Muscle of arm (tissue), 14 donors: ENCODE measurements at places on chromosomes 5 and 9.
A peak's percentile ranks its signal among the peaks of the same experiment; 100 is the strongest.

GRCh38 chr5:172509405-172509781, 55.1 kb upstream of the SH3PXD2B start:
- DNase-seq = no peak

DNA sequence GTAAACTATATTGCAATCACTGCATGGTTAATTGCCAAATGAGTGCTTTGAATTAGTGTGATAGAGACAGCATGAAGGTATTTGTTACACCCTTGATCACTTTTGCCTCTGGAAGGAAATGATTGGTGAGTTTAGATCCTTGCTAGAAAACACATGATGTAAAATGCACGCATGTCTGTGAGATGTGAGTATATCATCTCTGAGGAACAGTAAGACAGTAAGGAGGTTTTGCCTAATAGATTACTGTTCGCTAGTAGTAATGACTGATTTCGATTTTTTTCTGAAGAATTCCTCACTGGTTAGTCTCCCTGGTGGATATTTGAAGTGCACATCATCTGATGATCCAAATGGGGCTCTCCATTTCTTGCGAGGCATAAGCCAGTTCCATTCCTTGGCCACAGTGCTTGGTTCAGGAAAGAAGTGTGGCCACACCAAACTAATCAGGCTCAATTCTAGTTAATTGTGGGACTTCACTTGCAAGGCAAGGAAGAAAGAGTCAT, 156.4 kb upstream of the ADRA1B start:
- DNase-seq = no peak

DNA sequence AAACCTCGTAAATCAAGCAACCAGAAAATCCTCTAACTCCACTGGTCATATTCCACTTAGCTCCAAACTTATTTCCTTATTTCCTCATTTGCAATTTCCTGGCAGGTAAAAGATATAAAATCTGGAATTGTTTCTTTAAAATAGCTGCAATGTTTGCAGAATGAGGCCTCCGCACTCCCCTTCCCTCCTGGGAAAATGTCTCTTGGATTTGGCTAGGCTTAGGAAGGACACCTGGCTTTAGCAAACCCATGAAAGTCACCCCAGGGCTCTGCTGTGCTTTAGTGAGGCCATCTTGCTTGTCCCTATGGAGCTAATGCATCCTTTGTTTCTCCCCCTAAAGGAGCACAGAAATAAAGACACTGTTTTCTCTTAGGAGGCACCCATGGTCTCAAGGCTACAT, 10.5 kb downstream of the ARSB start:
- DNase-seq = no peak

- DNase-seq = no peak
These were observed 2.3 kb upstream of the RPL26L1 start for GRCh38 chr5:172956936-172957335.

- no peak for DNase-seq
These were observed 304.9 kb downstream of the TMEM167A start for GRCh38 chr5:82772281-82772680.

DNA sequence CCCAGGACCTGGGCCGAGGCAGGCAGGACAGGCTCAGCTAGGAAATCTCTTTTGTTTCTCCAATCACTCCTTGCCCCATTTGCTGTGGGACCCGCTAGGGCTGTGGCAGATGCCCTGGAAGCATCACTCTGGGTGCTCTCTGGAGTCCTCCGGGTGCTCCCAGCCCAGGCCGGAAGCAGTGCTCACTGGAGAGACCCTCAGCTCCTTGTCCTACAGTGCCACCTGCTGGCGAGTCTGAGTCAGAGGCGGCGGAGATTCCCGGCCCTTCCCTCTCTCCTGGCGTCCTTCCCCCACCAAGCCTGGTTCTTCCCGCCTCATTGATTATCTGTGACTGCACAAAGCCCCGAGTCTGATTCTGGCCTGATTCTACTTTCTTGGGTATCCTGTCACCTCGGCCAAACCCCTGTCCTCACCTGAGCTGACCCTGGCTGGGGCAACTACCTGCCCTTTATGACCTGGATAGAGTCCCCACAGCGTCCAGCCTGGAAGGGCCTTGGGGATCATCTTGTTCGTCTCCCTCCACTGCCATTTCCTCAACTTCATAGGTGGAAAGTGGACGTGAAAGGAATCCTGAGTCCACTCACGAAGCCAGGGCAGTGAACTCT, 7.3 kb upstream of the BARHL1 start:
- peak; percentile 54 for DNase-seq

DNA sequence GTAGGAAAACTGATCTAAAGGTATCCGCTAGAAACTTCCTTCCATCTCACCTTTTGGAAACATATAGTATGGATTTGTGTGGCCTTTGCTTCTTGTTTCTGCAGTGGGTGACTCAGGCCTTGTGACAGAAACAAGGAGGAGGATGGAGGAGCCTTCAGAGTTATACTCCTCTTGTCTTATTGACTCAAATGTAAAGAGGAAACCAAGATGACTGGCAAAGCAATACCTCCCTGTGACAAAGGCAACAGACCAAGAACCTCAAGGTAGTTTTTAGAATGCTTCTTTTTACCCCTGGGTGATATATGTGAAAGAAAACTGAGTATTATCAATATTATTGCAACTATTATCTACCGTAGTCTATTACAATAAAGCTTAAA, 123.3 kb upstream of the SLIT3 start:
- DNase-seq = no peak

GRCh38 chr5:84453405-84453804, 68.7 kb upstream of the EDIL3 start:
- DNase-seq = no peak

DNA sequence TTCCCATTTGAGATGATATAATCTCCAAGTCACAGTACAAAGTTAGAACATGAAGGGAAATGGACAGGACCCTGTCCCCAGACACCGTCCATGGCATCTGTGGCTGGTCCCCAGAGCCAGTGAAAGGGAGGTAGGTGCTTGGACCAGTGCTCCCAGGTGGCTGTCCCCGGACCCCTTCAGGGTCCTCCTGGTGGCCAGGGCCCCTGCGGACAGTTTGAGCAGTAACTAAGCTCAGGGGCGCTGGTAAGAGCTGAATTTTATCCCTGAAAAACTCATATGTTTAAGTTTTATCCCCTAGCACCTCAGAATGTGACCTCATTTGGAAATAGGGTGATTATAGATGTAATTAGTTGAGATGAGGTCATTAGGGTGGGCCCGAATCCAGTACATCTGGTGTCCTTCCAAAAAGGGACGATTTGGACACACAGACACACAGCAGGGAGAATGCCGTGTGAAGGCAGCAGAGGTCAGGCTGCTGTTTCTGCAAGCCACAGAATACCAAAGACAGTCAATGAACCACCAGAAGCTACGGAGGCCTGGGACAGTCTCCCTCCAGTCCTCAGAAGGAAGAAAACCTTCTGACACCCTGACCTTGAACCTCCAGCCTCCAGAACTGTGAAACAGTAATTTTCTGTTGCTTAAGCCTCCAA, 185.0 kb downstream of the ATPSCKMT start:
- DNase-seq = peak; percentile 26

DNA sequence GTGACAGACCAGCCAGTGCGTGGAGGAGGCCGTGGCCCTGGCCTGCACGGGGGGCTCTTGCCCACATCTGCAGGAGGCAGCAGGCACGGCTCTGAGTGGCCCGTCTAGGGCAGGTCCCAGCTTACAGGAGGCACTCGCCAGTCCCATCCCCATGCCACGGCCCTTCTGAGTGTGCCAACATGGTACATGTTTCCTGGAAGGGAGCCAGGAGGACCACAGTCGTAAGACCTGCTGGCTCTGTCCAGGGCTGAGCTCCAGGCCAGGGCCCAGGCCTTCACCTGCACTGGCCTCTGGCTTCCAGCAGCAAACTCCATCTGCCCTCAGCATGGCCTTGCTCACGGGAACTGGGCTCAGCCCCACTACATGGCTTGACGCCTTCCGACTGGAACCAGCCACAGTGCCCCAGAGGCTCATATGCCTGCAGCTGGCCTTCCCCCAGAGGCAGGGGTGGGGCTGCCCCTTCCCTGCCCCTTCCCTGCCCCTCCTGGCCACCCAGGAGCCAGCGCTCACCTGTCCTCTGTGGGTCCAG, 3.8 kb downstream of the NKD2 start:
- no peak for DNase-seq

DNA sequence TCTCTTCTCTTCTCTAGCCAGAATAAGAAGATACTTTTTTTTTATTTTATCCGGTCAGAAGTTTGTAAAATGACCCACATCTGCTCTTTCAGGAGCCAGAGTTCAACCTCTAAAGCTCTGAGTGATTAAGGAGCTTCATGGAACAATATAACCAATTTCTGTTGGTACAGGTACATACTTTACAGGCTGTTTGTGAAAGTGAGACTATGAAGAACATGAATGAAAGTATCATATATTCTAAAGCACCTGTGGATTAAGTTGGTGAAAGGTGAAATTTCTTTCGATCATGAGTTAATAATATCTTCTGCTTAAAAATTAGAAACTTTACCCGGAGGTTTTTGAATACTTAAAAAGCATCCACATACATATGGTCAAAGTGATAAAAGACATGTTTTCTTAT, 65.2 kb downstream of the DMRT2 start:
- DNase-seq = no peak

DNA sequence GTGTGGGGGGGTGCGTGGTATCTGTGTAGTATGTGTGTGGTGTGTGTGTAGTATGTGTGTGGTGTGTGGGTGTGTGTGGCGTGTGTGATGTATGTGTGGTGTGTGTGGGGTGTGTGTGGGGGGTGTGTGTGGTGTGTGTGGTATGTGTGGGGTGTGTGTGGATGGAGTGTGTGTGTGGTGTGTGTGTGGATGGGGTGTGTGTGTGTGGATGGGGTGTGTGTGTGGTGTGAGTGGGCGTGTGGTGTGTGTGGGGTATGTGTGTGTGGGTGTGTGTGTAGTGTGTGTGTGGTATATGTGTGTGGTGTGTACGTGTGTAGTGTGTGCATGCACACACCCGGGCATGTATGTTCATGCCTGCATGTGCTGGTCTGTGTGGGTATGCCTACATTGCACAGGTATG, 420.9 kb upstream of the DAP start:
- DNase-seq = no peak

GRCh38 chr5:120152472-120152871, 311.6 kb upstream of the PRR16 start:
- DNase-seq = no peak

GRCh38 chr9:75604661-75605060, 285.8 kb upstream of the PCSK5 start:
- DNase-seq = no peak

GRCh38 chr9:33244137-33244784, 4.3 kb downstream of the SPINK4 start:
- no peak for DNase-seq

GRCh38 chr5:143888912-143889311, 77.0 kb downstream of the HMHB1 start:
- no peak for DNase-seq

DNA sequence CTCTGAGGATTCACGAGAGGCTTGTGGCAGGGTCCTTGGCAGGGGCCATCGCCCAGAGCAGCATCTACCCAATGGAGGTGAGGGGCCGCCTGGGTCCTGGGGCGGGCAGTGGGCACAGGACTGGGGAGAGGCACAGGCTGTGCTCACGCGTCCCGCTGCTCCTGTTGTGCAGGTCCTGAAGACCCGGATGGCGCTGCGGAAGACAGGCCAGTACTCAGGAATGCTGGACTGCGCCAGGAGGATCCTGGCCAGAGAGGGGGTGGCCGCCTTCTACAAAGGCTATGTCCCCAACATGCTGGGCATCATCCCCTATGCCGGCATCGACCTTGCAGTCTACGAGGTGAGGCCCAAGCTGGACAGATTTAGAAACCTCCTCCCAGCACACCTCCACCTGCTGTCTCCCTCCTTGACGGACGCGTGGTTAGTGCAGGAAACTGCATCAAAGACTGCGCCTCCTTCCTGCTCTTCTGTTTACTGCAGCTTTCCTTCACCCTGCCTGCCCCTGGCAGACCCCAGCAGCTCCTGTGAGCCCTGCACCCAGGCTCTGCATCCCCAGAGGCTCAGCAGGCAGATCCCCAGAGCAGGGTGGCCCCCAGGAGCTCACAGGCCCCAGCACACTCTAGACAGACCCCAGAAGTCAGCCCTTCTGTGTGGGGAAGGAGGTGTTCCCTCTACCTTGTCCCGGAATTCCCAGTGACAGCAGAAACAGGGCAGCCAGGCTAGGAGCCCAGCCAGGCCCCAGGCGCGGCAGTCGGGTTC, 21.2 kb downstream of the PTGES2 start:
- DNase-seq = no peak

- DNase-seq = no peak
These were observed 11.1 kb upstream of the GLE1 start for GRCh38 chr9:128493424-128493823.

DNA sequence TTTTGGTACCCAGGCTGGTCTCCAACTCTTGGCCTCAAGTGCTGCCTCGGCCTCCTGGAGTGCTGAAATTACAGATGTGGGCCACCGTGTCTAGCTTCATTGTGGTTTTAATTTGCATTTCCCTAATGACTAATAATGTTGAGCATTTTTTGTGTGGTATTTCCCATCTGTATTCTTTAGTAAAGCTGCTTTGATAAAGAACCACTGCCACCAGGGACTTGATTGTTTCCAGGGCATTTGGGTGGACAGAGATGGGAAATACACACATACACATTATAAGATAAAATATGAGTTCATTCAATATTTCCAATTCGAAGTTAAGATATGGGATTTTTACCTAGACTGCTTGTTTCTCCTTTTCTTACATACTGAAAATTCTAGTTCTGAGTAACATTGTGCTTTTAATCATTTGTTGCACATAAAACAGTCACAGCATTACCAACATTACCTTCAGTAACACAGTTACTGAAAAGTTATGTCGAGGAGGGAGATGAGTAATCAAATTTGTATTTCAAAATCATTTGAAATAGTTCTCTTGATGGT, 28.9 kb downstream of the HABP4 start:
- DNase-seq = no peak

DNA sequence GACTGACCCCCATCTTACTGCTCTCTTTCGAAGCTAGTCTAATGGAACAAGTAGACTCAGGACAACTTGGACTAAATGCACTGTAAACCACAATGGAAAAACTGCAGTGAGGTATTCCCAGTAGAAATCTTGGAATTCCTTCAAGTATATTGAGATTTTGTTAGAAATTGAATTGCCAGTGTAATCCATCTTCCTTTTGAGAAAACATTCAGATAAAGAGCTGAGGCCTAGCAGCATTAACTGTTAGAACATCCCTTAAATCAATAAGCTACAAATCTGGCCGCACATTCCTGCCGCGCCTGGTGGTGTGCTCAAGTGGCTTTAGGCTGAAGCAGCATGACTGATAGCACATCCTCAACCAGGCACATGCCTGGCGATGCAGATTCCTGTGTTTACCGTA, 29.3 kb downstream of the PPIC start:
- DNase-seq = no peak
